ENCODE measurements at places on chromosomes 4 and X.

DNA sequence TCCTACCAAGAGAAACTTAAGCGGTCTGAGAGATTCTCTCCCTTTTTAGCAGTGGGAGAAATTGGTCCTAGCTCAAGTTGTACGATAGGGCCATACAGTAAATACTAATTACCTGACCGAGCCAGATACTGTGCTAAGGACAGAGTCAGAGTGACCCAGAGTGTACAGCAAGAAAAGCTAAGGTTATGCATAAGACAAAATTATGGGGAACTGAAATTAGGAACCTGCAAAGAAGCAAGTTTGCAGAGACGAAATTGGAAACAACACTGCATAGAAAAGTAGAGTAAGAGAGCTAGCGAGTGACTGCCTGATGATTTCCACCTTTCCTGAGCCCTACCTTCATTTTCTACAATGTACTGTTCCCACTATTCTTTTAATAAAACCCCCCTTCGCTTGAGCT, 278.1 kb downstream of the NKX6-1 start:
- no peak for DNase-seq

- no peak for DNase-seq
Measured at GRCh38 chr4:57410331-57411052, 300.3 kb upstream of the IGFBP7 start.

GRCh38 chr4:112813790-112814189, 176.8 kb downstream of the LARP7 start:
- DNase-seq: no peak

DNA sequence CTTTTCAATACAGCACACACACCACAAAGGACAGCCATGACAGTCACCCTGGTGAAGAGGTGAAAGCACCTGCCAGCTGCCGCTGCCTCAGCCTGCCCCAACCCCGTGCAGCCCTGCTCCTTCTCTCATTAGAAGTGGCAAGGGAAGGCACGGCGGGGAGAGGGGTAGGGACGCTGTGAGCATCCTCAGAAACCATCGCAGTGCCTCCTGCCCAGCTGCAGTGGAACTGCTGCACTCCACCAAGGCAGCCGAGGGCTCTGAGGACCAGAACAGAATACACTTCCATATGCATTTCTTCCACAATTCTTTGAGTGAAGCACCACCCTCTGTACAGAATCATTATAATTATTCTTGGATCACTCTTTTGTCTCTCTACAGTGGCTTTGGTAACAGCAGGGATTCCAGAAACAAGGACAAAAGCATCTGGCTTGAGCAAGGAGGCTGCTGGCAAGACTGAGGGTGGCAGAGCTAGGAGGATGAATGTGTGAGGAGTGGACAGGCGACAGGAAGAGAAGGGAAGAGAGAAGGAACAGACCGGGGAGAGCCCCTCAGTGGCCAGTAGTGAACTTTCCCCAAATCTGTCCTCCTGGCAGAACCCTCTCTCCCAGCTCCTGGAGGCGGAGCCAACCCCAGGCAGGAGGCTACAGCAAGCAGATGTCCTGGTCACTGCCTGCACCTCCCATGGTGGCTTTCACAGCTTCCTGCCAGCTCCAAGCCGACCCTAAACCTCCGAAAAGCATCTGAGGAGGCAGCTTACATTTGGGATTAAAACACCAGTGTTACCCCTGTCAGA, 73.2 kb downstream of the MTNR1A start:
- DNase-seq: no peak

- DNase-seq: peak; percentile 72
Measured at GRCh38 chr4:8176547-8177399, 18.2 kb upstream of the ABLIM2 start.

DNA sequence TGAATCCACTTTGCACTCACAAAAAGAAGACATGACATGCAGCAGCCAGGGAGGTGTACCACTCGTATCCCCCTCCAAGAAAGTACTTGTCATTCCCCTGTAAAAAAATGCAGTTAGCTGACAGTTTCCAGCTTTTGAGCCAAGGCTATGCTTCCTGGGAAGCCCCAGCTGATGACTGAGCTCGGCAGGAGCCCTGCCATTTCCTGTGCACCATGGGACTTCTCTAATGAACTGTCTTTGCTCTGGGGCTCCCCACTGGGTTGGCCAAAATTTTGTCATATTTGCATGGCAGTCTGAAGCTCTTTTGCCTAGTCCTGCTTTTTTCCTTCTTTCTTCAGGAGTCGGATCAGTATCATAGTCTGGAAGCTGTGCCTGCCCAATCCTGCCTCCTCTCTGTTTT, 104.5 kb upstream of the MAOA start:
- no peak for DNase-seq

DNA sequence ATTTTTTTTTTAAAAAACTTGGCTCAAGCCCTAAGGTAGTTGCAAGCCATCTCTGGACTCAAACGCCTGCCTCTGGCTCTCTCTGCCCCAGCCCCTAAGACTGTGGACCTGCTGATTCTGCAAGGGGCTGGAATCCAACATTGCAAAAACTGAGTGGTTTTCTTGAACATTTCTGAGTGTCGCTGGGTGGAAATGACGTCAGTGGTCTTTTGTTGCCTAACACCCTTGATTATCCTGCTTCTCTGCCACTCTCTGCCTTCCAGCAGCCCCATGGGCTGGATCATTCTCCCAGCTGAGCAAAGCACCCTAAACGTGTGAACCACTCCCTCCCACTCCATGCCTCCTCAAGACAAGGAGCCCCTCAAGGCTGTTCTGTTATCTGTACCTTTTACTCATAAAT, 16.6 kb downstream of the BST1 start:
- DNase-seq: no peak

DNA sequence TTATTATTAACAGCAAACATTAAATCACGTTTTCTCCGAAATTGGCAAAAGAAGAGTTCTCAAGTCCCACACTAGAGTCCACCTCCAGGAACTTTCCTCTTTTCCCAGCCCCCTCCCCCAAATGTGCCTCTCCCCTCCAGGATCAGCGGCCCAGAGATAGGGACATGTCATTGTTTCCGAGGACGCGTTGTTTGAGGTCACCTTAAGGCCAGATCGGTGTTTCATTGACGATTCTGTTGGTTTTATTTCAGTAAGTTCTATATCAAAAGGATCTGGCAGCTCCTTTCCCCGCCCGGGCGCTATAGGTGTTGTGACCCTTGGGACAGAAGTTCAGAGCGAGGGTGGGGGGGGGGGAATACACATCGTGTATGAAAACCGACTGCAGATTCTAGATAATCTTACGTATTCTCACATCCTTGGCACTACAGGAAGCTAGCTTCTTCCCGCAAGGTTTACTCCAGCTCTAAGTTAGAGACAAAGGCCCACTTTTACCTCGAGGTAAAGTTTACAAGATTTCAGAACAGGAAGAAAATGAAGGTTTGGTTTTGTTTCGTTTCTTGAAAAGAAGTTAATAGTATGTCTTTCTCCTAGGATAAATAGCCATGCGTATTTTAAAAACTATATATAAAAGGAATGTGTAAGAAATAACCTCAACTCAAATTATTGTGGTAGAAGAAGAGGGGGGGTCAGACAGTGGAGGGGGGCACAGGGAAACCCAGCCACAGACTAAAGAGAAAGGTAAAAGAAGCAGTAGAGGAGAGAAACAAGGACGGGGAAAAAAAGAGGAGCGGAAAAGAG, 739 bp upstream of the MSX1 start:
- DNase-seq: peak; percentile 17

GRCh38 chrX:21985332-21985777, 44.8 kb downstream of the SMS start:
- peak; percentile 80 for DNase-seq

GRCh38 chr4:185217408-185217975, 8.1 kb downstream of the SNX25 start:
- no peak for DNase-seq

DNA sequence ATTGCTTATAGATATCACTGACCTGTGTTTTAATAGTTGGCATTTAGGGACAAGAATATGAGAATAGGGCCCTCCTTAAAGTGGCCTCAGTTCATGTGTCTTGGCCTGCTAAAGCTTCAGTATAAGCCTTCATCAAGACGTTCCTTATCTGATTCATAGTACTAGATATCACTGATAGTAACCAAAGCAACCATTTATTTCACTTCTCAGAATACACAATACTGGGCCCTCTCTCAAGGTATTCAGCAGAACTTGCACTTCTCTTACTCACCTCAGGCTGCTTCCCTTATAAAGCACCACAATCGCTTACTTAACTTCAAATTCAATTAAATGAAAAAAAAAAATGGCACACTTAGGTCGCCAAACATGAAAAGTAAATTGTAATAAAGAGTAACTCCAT, 259.4 kb upstream of the PCDH7 start:
- no peak for DNase-seq

DNA sequence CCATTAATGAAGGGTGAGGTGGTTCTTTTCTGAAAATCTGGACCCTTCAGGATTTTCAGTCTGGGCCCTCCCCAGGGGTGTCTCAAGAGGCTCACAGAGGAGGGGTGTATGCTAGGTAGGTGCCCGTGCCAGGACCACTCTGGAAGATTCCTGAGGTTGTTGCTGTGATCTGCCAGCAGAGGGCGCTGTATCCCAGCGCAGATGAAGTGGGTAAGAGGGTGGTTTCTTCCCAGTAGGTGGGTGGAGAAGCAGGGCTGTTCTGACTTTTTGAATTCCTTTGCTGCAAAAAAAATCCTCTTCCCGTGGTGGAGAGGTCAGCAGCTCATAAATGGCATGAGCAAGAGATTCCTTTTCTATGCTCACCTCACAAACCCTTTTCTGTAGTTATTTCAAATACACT, 51.1 kb downstream of the SCML1 start:
- peak; percentile 74 for DNase-seq

GRCh38 chr4:5710961-5711478, at the start of gene EVC:
Gene EVC, plus strand, starts transcription at chr4:5711201. Its CDS starts 180 bp downstream, at chr4:5711381.
- DNase-seq: peak; percentile 79

- no peak for DNase-seq
Measured at GRCh38 chr4:100738196-100739165, 220.7 kb upstream of the EMCN start.

DNA sequence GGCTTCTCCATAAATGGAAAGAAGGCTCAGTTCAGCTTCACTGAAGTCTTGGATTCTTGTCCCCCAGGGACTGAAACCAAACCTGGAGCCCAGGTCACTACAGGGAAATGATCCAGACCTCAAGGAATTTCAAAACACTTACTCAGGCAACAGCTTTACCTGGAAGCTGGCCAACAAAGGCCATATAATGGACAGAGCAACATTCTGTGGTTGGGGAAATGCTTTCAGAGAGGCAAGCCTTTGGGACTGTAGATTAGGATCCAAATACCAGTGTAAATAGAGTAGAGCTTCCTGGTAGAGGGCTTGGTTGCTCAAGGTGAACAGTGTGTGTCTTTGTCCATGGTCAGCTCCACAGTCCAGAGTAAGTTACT, 57.0 kb upstream of the PROM1 start:
- DNase-seq: no peak

DNA sequence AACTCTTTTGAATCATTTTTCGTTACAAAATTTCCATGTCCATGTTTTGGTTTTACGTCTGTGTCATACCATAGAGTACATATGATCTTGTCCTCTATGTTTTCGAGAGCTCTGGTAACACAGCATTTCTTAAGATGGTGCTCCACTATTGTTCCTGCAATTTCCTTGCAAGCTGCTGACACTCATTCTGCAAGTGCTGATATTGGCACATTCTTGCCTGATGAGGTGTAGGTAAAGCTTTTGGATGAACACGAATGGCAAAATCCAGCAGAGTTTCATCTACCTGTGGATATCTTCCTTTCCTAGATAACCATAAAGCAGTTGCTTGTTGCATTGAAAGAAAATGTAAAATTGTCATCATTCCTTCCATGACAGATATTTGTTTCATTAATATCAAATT, 41.3 kb downstream of the MAGEB17 start:
- DNase-seq: no peak

- no peak for DNase-seq
Measured at GRCh38 chr4:181971411-181971810, 271.8 kb upstream of the TENM3 start.

DNA sequence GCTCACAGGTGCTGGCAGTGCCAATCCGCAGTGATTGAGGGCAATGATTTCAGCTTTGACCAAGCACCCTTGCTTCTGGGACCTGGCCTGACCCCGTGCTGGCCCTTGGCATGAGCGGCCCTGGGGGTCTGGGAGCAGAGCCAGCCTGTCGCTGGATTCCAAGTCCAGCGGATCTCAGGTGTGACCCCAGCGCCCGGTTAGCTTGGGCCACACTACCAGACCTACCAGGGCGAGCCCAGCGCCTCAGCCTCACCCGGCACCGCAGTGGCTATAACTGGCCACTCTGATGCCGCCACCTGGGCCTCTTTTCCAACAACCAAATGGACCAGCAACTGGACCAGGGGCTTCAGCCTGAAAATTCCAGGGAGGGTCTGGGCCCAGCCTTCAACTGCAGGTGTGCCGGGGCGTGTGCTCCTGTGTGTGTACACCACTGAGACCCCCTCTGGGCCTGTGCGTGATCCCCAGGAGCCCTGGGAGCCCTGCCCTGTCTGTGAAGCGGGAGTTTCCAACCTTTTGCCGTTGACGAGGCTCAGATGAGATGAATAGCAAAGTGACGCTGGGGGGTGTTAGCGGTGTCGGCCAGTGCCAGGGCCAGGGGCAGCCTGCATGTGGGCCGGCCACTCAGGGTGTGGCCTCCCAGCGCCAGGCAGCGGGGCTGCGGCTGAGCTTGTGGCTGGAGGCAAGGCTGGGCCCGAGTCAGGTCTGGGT, 658 bp downstream of the SH3TC1 start:
- DNase-seq: peak; percentile 68

DNA sequence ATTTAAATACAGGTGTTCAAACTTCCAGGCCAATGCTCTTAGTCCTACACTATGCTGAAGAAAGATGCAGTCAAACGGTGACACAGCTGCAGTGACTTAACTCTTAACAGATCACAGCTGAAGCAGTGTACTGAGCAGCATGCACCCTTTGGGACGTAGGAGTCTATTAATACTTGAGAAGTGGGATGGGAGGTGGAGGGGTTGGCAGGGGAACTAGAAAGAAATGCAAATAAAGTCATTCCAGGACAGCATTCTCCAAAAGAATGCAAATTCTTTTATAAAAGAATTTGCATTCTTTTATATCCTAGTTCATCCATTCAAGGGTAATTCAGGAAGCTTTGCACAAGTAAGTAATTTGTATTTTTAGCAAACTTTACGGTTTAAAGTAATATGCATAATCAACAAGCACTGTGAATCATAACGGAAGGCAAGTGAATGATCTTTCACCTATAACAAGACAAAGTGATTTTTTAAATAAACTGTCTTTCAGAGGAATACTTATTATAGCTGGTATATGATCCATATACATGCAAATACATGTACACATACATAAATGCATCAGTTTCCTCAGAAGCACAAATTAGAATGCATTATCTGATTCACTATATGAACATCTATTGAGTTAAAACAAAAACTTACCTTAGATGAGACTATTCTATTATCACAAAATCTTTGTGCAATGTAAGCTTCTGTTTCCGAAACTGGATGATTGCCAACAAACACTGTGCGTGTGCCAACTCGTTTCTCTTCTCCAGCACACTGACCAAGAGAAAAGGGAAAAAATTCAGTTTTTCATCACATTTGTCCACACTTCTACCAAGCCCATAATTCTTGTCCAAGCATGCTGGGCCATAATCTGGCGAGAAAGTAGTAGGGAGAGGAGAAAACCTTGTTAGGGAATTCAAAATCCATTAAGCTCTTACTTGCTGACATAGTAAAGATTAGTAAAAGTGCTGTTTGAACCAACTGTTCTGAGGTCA, 106.5 kb downstream of the ATP11C start:
- DNase-seq: no peak

GRCh38 chrX:2466876-2467656, 33.7 kb downstream of the DHRSX start:
- DNase-seq: no peak

Measured in activated effector memory CD4-positive, alpha-beta T cell treated with anti-CD3 and anti-CD28 coated beads, Interleukin-2, amount 50 U/mL, for 16 hours (primary cell).